ENCODE measurements at places on chromosomes 1 and 21. TPM values are rescaled to one million over a fixed set of nuclear protein-coding genes. Genes with fewer than 3 reads are reported as not detected.

- no peak for DNase-seq
Observed at GRCh38 chr1:112833806-112834205, 118.7 kb upstream of the PPM1J start.

The PALMD gene
- 56.9 TPM for total RNA-seq

The ZNF648 gene
- not detected for total RNA-seq

The SHE gene
- not detected for total RNA-seq

DNA sequence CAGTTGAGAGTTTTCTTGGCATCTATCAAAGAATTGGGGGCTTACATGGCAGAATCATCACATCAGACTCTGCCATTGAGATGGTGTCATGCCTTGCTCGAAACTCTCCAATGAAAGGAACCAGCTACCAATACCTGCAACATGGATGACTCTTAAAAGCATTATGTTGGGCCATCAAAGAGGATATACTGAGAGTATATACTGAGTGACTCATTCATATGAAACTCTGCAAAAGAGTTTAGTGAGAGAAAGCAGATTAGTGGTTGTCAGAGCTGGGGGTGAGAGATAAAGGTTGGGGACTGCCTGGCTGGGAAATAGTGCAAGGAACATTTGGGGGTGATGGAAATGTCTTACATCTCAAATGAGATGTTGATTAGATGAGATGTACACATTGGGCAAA is 14.7 kb upstream of the HMGB4 start:
- DNase-seq, result no peak

GRCh38 chr21:37700641-37701202 is 215.5 kb downstream of the KCNJ6 start:
- peak; percentile 86 for DNase-seq

Data from G401 (cell line).